Purkinje cell (primary cell): ENCODE measurements at places on chromosomes 12 and 14. TPM values are rescaled to one million over a fixed set of nuclear protein-coding genes. Genes with fewer than 3 reads are reported as not detected.

CLEC2D gene
- polyA plus RNA-seq, result 4.9 TPM in 1 of 2 replicates, not detected in the other

GPR65 gene
- polyA plus RNA-seq, result not detected in 2 replicates

CD9 gene
- polyA plus RNA-seq, result 15.1 and 21.2 TPM in 2 replicates

WDR89 gene
- polyA plus RNA-seq, result 8.9 and 12.6 TPM in 2 replicates

VWF gene
- 1.8 and 2.9 TPM in 2 replicates for polyA plus RNA-seq

RNASE7 gene
- polyA plus RNA-seq, result not detected in 2 replicates

SERPINA6 gene
- not detected in 2 replicates for polyA plus RNA-seq

MYRFL gene
- 0.24 TPM in 1 of 2 replicates, not detected in the other for polyA plus RNA-seq

PLEKHD1 gene
- 46.0 and 58.9 TPM in 2 replicates for polyA plus RNA-seq

PLXNC1 gene
- polyA plus RNA-seq, result 2.1 and 3.8 TPM in 2 replicates

CLECL1 gene
- polyA plus RNA-seq, result not detected in 2 replicates

ST8SIA1 gene
- polyA plus RNA-seq, result 25.2 and 57.8 TPM in 2 replicates

GYS2 gene
- polyA plus RNA-seq, result not detected in 2 replicates

SLC25A47 gene
- polyA plus RNA-seq, result not detected in 2 replicates

GARIN6 gene
- 0.91 and 2.3 TPM in 2 replicates for polyA plus RNA-seq

IQSEC3 gene
- 27.4 and 30.1 TPM in 2 replicates for polyA plus RNA-seq

FAM181A gene
- not detected in 2 replicates for polyA plus RNA-seq

RNF212B gene
- polyA plus RNA-seq, result not detected in 2 replicates

CHGA gene
- 16.3 TPM in 1 of 2 replicates, not detected in the other for polyA plus RNA-seq

RTL1 gene
- not detected in 2 replicates for polyA plus RNA-seq

DLK1 gene
- not detected in 2 replicates for polyA plus RNA-seq

RAD9B gene
- polyA plus RNA-seq, result not detected in 2 replicates

CCDC177 gene
- polyA plus RNA-seq, result 0.13 TPM in 1 of 2 replicates, not detected in the other

LHX5 gene
- 0.90 and 3.1 TPM in 2 replicates for polyA plus RNA-seq

ASB2 gene
- not detected in 2 replicates for polyA plus RNA-seq

SPIC gene
- polyA plus RNA-seq, result not detected in 2 replicates

PPP1R1A gene
- polyA plus RNA-seq, result 13.8 and 22.1 TPM in 2 replicates

FOXA1 gene
- polyA plus RNA-seq, result not detected in 2 replicates

RPGRIP1 gene
- polyA plus RNA-seq, result 0.74 and 6.9 TPM in 2 replicates

GPX2 gene
- polyA plus RNA-seq, result 5.0 TPM in 1 of 2 replicates, not detected in the other

NPAS3 gene
- polyA plus RNA-seq, result 14.6 and 15.9 TPM in 2 replicates

TCL1A gene
- not detected in 2 replicates for polyA plus RNA-seq

NTS gene
- not detected in 2 replicates for polyA plus RNA-seq

KLRC1 gene
- polyA plus RNA-seq, result 0.35 TPM in 1 of 2 replicates, not detected in the other

GALNT9 gene
- polyA plus RNA-seq, result 0.14 and 7.9 TPM in 2 replicates

TAS2R30 gene
- polyA plus RNA-seq, result 0.32 and 0.52 TPM in 2 replicates

KRT5 gene
- polyA plus RNA-seq, result not detected in 2 replicates

SERPINA3 gene
- 1.1 TPM in 1 of 2 replicates, not detected in the other for polyA plus RNA-seq

RBP5 gene
- 1.4 TPM in 1 of 2 replicates, not detected in the other for polyA plus RNA-seq

TBX5 gene
- polyA plus RNA-seq, result not detected in 2 replicates

MYBPC1 gene
- polyA plus RNA-seq, result 0.36 and 0.60 TPM in 2 replicates

RDH16 gene
- polyA plus RNA-seq, result not detected in 2 replicates

SLC6A12 gene
- polyA plus RNA-seq, result 0.67 and 2.6 TPM in 2 replicates

OR10G3 gene
- polyA plus RNA-seq, result not detected in 2 replicates

APPL2 gene
- 73.9 and 93.8 TPM in 2 replicates for polyA plus RNA-seq

CLEC4A gene
- 1.2 and 3.8 TPM in 2 replicates for polyA plus RNA-seq

C12orf50 gene
- 0.08 TPM in 1 of 2 replicates, not detected in the other for polyA plus RNA-seq

MTRFR gene
- polyA plus RNA-seq, result 18.0 and 24.9 TPM in 2 replicates

CEP290 gene
- polyA plus RNA-seq, result 33.2 and 38.7 TPM in 2 replicates

NRXN3 gene
- 113 and 120 TPM in 2 replicates for polyA plus RNA-seq
